Hindlimb muscle (tissue), 1 donor: ENCODE measurements at places on chromosomes 1 and 21.

GRCh38 chr1:44677201-44677766 lies 2.8 kb downstream of the ARMH1 start:
- DNase-seq: no peak

DNA sequence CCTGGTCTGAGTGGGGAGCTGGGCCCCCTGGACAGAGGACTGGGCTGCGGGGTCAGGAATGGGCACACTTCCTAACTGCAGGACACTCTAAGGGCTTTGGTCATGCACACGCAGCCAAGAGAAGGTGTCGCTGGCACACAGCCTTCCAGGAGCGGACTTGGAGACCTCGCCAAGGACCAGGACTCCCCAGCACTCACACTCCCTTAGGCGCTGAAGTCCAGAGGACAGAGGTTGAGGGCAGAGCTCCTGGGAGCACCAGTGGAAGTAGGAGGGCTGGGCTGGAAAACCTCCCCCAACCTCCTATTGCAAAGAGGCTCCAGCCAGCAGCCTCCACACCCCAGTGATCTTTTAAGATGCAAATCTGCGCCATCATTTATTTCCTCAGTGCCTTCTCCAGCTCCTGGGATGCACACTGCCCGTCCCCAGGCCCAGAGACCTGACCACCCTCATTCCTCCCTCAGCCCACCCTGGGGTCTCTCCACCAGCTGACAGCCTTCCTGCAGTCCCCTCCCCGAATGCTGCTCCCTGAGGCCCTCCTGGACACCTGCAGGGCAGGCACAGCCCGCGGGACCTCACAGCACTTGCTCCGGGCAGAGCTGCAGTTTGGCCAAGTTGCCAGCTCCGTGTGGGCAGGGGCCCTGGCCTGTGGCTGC lies 3.0 kb downstream of the TSPEAR start:
- DNase-seq: no peak

- no peak for DNase-seq
Measured at GRCh38 chr21:44438531-44439210, 16.6 kb upstream of the LRRC3 start.

DNA sequence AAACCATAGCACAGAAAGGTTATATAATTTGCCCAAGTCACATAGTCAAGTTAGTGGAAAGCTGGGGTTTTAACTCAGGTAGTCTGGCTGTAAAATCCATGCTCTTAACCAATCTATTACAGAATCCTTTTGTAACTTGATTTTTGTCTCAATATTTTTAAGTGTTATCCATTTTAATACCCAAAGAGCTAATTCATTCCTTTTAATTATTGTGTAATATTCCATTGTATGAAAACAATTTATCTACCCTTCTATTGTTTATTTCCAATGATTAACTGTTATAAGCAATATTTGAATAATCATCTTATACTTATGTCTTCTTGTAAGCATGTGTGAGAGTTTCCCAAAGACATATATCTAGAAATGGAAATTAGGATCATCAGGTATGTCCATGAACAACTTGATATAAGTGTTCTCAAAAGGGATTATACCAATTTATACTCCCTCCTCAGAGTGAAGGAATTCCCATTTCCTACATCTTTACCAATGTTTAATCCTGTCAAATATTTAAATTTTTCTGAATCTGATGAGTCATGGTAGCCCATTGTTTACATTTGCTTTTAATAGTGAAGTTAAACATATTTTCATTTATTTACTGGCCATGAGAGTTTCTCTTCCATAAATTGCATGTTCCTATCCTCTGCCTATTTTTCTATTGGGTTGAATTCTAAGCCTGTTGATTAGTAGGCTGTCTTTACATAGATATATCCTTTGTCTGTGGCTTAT lies 13.9 kb downstream of the TEX50 start:
- no peak for DNase-seq

DNA sequence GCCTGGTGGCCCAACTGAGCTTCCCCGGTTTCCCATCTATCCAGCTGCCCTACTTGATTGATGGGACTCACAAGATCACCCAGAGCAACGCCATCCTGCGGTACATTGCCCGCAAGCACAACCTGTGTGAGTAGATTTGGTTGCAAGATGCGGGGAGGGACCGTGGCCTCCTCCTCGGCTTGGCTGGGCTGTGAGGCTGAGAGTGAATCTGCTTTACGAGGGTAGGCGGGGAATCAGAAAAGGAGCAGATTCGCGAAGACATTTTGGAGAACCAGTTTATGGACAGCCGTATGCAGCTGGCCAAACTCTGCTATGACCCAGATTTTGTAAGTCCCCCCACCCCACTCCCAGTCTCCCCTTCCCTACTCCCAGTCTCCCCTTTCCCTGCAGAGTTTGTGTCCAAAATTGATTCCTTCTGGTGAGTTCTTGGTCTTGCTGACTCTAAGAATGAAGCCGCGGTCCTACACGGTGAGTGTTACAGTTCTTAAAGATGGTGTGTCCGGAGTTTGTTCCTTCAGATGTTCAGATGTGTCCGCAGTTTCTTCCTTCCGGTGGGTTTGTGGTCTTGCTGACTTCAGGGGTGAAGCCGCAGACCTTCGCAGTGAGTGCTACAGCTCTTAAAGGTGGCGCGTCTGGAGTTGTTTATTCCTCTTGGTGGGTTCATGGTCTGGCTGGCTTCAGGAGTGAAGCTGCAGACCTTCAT lies 1.5 kb downstream of the GSTM2 start:
- no peak for DNase-seq

DNA sequence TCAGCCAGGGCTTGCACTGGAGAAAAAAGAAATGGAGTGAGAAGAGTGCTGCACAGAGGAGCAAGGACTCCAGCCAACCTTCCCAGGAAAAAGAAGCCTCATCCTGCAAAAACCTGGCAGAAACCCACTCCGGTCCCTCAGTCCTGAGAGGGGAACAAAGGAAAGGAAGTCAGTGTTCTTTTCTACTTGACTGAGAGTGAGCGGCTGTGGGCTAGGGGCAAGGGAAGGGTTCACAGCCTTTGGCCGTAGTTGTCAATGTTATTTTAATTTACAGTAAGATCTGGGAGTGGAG lies 8.9 kb upstream of the GOLT1A start:
- peak; percentile 63 for DNase-seq

- DNase-seq: peak; percentile 7
Measured at GRCh38 chr21:33541105-33541711, 709 bp downstream of the GART start.

DNA sequence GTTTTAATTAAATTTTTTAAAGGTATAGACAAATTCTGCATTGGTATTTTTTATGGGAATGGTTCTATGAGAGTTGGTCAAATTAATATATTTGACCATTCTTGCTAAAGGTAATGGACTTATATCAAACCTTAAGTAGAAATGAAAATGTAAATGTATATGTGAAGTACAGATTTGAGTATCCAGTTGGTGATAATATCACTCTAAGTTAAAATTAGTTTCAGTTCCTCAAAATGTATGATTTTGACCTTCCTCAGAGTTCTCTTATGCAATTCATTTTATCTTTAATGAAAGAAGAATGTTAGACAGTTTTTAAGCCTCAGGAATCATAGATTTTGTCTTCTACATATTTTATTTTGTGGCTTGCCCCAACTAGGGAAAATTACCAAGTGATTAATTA lies 1291.5 kb upstream of the B3GALT2 start:
- no peak for DNase-seq

DNA sequence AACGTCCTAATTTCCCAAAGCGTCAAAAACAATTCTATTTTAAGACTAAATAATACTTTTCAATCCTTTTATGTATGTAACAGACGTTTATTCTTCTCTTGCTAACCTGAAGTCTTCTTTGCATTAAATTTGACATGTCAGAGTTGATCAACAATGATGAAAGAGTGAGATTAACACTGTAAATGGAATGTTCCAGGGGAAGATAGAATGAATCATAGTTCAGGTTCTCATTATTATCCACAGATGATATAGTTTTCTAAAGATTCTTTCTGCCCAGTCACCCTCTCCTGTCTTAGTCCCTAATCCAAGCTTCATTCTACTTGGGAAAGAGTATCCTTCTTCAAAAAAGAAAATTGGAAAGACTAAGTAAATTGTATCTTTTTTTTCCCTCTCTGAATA lies 38.9 kb downstream of the SDCCAG8 start:
- no peak for DNase-seq

DNA sequence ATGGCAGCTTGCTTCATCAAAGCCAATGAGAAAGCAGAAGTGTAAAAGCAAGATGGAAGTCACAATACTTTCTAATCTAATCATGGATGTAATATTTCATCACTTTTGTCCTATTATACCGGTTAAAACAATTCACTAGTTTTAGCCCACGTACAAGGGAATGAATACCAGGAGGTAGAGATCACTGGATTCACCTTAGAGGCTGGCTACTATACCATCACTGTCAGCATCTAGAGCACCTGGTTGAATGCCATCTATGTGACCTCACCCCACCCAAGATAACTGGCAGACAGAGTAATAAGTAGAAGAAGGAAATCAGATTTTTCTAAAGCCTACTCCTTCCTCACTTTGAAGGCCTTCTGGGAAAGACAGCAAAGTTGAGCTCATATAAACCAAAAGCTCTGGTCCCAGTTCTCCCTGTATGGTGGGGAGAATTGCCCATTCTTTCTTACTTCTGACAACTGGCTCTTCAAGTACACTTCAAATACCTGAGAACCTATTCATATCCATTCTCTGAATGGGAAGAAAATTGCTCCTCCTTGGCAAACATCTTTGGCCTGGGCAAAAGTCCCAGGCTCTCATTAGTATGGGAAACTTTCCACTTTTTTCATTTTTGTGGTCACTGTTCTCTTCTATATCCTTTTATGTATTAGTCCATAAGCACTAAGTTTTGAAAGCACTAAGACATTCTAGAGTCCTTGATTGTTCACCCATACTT lies 24.8 kb downstream of the HSD3B1 start:
- DNase-seq: no peak

GRCh38 chr1:172095846-172096245 lies 254.5 kb downstream of the DNM3 start:
- DNase-seq: no peak

DNA sequence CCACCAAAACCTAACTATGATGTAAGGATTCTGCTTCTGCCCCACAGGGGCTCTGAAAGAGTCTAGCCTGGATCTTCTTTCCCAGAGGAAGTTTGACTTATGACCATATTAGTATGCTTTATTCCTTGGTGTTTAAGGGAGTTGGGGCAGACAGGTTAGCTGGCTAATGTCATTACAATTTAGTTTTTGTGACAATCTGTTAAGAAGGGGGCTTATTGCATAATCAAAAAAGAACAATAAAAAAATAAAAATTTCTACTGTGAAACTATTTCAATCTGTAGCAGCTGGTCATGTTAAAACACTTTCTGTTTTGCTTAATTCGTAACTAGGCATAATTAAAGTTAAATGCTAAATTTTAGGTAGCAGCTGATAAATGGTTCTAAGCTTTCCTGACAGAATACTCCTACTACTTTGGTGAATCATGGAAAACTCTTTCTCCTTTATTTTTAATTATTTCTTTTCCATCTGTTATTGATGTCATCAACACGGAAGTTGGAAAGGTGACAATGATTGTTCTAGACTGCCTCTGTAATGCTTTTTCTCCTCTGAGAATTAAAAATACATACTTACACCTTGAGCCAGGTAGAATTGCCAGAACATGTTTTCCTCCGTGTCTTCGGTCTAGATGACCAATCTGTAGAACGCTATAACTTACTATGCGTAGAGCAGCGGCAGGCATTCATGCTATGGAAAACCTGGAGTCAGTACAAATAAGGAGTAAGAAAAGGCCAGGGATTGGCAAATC lies 18.6 kb downstream of the DYRK3 start:
- no peak for DNase-seq

DNA sequence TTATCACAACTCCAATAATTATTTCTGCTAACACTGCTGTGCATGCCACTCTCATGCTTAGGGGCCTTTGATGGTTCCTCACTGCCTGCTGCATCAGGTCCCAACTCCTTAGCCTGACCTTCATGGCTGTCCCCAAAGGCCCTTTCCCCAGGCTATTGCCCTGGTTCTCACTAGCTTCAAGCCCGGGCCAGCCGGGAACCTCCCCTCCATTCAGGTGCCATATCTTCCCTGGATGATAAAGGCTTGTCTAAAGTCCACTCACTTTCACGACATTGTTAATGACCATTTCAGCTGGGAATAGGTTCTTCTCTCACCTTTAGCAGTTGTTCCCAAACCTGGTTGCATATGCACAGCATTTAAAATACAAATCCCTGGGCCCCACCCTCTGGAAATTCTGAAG lies 95.8 kb downstream of the CNIH3 start:
- no peak for DNase-seq

DNA sequence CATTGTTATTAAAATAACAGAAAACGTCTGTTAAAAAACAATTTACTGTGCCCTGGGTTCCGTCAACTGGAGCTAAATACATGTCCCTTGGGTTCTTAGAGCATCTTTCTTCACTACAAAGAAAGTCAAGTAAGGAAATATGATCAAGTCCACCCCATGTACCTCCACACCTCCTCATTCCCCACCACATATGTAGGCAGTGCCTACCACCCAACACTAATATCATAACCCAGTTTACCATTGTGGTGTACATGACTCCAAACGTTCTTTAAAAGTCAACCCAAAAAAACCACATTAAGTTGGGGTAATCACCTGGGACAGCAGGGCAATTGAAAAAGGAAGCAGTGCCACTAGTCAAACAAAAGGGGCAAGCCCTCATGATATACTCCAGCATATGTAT lies 7.8 kb upstream of the LRRC52 start:
- no peak for DNase-seq

- DNase-seq: no peak
Measured at GRCh38 chr1:58266242-58266641, 280.3 kb downstream of the OMA1 start.

- DNase-seq: no peak
Measured at GRCh38 chr1:218384581-218384993, 39.5 kb downstream of the TGFB2 start.

GRCh38 chr1:33810571-33810970 lies 53.3 kb upstream of the HMGB4 start:
- no peak for DNase-seq

DNA sequence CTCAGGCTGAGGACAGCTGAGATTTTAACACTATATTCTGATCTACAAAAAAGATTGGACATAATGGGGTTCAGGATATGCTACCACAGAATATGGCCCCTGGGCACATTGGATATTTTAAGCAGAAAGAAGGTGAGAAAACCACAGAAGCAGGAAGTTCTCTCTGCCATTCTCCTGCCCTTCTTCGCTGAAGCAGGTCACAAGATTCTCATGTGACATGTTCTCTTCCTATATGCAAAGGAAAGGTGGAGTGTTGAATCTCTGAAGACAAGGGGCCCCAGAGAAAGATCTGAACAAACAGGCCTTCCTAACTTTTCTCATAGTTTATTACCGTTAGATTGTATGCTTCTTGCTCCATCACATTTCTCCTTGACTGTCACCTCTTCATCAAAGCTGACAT lies 285.7 kb downstream of the S1PR1 start:
- no peak for DNase-seq

DNA sequence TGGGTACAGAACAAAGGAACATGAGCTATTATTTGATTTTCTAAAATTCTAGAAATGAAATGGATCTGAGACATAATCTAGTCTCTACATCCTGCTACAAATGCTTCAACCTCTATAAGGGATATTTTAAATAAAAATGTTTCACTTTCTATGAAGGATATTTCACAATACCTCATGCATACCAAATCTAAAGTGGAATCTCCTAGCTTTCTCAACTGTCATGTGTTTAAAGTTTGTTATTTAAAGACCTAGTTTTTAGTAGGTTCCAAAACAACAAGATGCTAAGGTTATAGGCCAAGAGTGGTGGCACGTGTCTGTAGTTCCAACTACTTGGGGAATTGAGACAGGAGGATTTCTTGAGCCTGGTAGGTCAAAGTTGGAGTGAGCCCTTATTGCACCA lies 47.6 kb downstream of the KDM5B start:
- DNase-seq: no peak
